ENCODE measurements at places on chromosomes 4 and X.

DNA sequence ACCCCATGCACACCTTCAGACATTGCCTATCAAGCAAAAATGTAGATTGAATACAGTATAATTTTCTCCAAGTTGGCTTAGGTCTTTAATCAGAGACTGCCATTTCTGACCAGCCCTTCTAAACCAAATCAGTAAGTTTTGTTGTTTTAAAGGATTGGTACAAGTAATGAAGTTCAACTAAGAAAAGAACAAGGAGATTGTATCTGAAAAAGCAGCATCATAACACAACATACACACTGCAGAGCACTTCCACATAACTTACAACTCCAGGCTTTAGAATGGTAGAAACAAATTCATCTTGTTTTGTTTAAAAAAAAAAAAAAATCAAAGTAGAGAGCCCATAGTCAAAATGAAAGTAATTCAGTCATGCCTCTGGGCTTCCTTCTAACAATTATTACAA lies 16.1 kb upstream of the AMBN start:
- no peak for DNase-seq

- DNase-seq = no peak
These were observed 97.7 kb downstream of the DDX60 start for GRCh38 chr4:168220893-168221292.

DNA sequence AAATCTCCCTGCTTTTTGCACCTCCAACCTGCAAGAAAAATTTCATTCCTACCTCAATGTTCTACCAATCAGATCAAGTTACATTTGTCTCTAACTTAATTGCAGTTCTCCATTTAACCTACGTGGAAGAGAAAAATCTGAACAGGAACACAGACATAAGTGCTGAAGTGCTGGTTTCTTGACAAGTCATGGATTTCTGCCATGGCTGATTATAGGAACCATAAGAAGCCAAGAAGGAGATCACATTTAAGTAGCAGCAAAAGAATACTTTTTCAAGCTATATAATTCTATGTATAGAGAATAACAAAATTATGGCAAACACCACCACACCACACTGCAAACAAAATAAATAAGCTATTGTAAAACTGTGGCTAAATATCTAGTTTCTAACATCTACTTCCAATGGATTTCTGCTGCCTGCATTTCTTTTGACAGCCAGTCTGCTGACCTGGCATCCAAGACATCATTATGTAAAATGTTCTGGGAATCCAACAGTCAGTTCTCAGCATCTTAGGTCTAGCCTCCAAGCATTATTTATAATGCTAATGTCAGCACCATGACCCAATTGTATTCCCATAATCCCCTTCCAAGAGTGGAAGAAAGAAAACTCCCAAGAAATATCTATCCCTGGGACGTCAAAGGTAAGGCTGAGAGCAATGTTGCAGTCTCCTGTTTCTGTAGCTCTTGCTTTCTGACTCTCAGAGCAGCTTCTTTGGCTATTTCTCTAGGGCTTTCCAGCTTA lies 50.8 kb upstream of the GAB1 start:
- DNase-seq = peak; percentile 38

DNA sequence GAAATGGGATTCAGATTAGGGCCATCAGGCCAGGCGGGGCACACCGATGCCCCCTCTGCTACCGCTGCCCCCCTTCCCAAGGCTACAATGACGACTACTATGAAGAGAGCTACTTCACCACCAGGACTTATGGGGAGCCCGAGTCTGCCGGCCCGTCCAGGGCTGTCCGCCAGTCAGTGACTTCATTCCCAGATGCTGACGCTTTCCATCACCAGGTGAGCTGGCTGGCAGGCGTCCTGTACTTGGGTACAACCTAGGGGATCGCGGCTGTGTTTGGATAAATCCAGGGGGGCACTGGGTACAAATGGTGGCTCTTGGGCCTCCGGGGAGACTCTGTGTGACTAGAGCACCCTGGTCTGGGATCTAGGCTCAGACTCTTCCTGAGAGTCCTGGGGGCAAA lies 1.1 kb downstream of the EMD start:
- no peak for DNase-seq

DNA sequence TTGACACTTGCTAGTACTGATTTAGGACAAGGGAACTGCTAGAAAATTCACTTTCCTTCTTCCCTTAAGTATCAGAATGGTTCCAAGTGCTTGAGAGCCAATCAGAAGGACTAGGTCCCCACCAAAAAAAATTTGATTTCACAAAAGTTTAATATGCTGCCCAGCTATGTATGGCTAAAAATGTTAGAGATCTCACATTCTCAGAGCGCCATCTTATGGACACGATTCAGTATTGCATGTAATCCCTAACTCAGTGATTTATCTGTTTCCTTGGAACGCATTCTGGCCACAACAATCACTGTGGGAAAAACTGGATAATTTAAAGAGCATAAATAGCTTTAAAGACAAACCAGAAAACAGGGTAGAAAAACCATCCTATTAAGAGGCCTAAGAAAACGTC lies 255.1 kb upstream of the GPC4 start:
- DNase-seq = peak; percentile 54

GRCh38 chr4:99186029-99186428 lies 33.0 kb downstream of the ADH6 start:
- no peak for DNase-seq

DNA sequence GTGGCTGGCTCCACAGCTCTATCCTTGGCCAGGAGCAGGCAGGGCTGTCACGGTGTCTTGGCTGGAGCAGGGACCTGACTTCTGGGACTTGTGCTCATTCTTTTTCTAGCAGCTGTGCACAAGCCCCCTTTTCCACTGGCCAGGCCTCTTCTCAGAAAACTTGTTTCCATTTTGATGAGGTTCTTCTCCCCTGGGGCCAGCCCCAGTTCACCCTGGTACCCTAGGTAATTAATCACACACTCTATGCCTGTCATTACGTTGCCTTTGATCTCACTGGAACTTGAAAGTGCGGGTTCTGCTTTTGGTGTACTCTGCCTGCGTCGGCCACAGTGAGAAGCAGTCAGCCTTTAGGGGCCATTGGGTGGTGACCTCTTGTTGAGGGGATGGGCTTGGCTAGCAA lies 26.6 kb downstream of the DRD5 start:
- DNase-seq = no peak

- peak; percentile 27 for DNase-seq
These were observed 36.0 kb downstream of the ARHGAP6 start for GRCh38 chrX:11629593-11630211.

Measured in umbilical cord (tissue), 2 donors.